ENCODE measurements at places on chromosomes 4 and X.

GRCh38 chr4:102263024-102263787 is 82.1 kb downstream of the SLC39A8 start:
- peak; percentile 44 for DNase-seq

GRCh38 chr4:158193171-158193749 is 17.0 kb upstream of the TMEM144 start:
- peak; percentile 25 for DNase-seq

DNA sequence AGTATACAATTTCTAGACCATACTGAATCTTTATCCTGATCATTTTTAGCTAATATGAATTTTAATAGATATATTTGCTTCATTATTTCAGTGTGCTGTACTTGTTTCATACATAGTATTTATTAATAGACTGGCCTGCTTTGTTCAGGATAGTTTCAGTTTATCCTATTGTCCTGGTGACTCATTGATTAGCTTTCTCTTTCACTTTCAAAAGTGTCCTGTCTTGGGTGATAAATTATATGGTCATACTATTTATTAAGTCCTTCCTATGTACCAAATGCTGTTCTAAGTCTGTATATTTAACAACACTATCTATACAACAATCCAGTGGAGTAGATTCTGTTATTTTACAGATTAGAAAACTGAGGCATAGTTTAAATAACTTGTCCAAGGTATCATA is 153.8 kb upstream of the RAPGEF2 start:
- DNase-seq, result no peak

DNA sequence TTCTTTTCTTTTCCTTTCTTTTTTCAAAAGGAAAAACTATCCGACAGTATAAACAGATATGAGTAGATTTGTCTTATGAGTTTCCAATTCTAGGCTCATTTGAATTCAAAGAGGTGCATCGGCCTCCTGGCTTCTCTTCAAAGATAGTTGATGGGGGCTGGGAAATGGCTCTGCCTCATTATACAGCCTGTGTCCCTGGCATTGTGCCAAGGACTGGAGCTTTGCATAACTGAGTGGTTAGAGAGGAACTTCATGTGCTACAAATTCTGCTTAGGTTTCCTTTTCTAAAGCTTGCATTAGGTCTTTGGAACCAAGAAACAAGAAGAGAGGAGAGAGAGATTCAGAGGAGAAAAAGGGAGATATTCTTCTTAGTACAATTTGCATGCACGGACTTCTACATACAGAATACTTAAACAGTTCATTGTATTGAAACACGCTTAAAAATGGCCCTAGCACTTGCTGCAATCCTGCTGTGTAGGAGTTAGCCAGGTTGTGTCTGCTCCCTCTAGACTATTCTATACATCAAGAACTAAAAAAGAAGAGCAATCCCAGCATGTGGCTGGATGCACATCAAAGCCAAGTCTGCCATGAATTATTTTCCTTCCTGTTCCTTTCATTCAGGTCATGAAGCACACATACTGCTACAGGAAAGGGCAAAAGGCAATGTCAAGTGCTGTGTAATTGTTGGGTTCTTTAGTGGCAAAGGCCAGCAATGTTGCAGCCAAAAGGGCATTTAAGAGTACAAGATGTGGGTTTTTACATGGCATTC is 70.9 kb downstream of the INTS12 start:
- DNase-seq, result peak; percentile 48

DNA sequence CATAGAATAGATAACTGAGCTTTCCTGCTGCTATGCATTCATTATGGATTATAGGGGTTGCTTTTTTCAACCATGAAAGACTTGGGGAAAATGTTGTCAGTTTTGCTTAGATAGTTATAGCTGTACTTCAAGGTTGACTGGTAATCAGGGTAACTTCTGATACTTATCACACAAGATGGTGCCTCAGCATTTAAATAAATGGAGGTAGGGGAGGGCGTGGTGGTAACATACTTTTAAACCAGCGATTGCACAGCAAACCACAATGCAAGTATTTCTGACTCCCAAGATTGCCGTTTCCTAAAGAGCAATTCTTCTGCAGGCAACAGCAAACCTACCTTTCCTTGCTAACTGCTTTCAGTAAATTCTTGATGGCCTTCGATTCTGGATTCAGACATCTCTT is 1.3 kb downstream of the CXCL10 start:
- peak; percentile 39 for DNase-seq

- no peak for DNase-seq
Observed at GRCh38 chr4:45349859-45350258, 623.5 kb upstream of the GNPDA2 start.

DNA sequence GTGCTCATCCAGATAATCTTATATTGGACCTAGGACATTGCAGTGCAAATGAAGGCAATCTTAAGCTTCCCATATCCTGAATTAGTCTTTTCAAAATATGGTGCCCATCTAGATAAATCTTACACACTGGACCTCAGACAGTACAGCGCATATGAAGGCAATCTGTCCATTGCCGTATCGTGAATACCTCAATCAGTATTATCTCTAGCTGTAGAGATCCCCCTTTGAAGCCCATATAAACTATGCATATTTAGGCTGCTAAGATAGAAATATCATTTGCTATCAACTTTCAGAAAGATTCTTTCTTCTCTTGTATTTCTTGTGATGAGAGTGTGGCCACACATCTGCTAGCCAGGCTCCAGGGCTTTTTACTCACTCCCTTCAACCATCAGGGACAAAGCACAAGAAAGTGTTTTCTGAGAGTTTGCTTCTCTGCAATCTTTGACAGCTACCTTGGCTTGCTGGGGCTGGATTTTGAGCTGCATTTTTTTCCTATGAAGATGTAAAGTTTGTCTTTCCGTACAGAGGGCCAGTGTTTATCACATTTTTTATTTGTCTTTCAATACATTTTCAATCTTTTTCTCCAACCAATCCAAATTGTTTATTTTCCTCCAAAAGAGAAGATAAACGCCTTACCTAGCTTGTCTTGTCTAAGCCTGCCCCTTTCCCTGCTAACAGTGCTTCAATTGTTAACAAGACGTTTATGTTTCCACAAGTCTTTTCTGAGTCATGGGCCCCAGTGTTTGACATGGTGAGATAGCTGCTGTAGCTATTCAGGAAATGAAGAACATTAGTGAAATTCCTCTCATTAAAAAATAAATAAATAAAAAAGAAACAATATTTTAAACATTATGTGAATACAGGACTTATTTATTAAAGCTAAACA is 57.6 kb upstream of the FAT1 start:
- no peak for DNase-seq

DNA sequence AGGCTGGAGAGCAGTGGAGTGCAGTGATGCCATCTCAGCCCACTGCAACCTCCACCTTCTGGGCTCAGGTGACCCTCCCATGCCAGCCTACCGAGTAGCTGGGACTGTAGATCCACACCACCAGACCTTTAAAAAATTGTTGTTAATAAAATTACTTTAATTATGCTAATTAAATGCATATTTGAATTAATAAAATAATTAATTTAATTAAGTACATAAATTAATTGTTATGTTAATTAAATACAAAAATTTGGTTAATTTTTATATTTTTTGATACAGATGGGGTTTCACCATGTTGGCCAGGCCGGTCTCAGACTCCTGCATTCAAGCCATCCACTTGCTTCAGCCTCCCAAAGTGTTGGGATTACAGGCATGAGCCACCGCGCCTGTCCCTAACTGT is 12.6 kb upstream of the RAPGEF2 start:
- no peak for DNase-seq

- DNase-seq, result no peak
Observed at GRCh38 chr4:61199873-61200186, 296 bp upstream of the ADGRL3 start.

- DNase-seq, result no peak
Observed at GRCh38 chrX:115582616-115583495, 21.9 kb downstream of the PLS3 start.

DNA sequence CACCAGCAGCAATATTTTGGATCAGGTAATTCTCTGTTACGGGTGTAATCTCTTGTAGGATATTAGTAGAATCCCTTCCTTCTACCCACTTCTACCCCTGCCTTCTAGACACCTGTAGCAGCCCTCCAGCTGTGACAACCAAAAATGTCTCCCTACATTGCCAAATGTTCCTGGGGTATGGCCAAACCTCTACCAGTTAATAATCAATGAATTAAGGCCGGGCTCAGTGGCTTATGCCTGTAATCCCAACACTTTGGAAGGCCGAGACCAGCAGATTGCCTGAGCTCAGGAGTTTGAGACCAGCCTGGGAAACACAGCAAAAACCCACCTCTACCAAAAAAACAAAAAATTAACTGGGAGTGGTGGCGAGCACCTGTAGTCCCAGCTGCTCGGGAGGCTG is 9.9 kb downstream of the MAML3 start:
- no peak for DNase-seq

DNA sequence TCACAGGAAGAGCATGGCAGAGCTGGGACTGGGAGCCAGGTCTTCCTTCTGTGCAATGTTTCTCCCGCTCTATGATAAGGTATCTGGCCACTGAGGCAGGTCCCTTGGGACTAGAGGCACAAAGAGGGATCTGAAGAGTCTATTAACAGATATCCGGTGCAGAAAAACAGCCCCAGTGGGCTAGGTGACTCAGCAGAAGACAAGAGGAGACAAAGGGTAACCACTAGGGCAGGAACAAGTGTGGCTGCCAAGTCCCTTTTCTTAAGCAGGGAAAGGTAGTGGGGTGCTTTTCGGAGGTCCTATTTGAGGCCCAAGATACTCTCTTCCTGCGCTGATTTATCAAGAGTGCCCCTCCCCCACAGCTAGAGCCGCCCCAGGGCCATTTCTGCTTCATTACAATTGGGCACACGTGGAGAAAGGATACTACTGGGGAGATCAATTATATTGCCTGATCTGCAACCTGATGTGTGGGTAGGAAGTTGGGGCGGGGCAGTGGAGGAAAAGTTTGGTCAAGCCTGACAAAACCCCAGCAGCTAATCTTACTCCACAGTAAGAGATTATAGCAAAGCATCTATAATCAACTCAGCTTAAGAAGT is at the start of gene DGAT2L6:
TSS of gene DGAT2L6 (plus strand) at position 546 of the 596 bp plus-strand sequence. CDS start 100 bp downstream, outside the sequence.
- peak; percentile 92 for DNase-seq

Measured in NB4 (cell line).